Urothelium cell line (cell line): ENCODE measurements at places on chromosomes 2 and 18.

DNA sequence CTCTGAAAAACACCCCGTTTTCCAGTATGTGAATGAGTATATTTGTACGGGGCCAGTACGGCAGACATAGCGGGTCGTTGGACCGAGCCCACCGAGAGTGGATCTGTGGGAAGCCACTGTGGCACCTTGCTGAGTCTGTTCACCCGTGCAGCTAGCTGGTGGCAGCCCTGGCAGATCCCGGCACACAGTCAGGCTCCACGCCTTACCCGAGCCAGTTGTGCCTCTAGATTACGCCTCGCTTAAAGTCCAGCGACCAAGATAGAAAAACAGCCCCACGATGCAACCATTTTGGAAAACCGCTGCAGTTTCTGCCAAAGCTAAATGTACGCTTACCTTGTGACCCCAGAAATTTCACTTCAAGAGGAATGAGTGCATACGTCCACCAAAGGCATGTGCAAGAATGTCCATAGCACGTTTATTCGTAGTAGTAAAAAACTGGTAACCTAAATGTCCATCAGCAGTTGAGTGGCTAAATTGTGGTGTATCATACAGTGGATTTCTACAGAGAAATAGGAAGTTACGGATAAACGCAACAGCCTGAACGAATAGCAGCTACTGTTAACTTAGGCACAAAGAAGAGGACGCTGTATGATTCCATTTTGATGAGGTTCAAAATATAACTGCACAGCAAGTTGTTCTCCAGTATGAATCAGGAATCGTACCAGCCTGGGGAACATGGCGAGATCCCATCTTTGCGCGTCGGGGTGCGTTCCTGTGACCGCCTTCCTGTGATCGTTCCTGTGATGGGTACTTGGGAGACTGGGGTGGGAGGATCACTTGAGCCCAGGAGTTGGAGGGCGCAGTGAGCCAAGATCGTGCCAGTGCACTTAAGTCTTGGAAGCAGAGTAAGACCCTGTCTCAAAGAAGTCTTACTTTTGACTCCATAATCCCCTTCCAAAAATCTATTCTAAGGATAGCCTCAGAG, 688 bp upstream of the WDR33 start:
- no peak for DNase-seq

GRCh38 chr2:121640380-121641316, 8.6 kb downstream of the CLASP1 start:
- no peak for DNase-seq

- no peak for DNase-seq
These were observed 17.2 kb downstream of the MAL start for GRCh38 chr2:95042472-95043271.

- no peak for DNase-seq
These were observed 490.9 kb downstream of the TMEM182 start for GRCh38 chr2:103252781-103253180.

- no peak for DNase-seq
These were observed 186.1 kb upstream of the RBMS1 start for GRCh38 chr2:160679686-160680085.

GRCh38 chr2:40315683-40316082, 136.2 kb downstream of the SLC8A1 start:
- no peak for DNase-seq

DNA sequence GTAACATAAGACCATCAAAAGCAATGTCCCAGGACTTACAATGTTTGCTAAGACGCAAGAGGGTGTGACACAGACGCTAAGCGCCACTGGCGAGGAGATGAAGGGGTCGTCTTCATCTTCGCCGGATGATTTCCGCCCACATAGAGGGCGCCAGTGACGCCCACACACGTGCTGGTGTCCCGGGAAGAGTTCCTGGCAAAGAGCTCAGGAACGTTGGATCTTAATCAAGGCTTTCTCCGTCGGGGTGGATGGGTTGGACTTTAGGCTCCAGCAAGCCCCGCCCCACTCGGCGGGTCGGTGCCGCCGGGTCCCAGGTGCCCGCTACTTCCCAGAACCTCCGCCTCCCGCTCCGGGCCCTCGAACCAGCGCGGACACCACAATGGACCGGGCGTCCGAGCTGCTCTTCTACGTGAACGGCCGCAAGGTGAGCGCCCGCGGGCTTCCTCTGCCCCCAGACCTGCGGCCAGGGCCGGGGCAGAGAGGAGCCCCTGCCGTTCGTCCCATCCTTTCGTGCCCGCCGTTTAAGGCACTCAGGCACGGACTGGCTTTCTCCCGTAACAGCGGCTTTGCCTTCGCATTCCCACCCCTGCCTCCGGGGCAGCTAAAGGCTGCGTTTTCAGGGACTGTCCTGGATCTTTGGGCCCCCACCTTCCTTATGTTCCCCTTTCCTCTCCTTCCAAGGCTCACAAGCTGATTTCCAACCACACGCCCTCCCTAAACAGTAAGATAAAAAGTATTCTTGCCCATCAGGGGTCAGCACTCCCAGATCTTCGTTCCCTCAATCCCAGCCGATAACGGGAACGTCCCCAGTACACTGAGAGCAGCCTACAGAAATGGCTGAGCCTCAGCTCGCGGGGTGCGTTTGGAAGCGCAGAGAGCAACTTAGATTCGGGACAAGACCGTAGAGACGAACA, at the start of gene AOX1:
AOX1 (plus strand) TSS at position 285 of the 914 bp plus-strand sequence; CDS start at position 380, 95 bp downstream.
- no peak for DNase-seq

DNA sequence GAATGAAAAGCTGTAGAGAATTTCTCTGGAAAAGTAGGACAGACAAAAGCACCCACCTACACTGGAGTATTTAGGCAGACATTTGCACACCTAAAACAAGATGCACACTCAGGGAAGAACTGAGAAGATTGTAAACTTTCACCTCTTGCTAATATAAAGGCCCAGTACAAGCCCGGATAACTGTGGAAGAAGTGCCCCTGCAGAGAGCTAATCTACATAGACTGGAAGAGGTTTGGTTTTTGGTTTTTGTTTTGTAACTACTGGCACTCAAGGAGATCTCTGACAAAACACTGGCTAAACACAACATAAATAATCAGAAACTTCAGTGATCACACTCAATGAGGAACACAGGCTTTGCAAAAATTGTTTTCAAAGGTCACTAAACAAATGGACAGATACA, 782.2 kb upstream of the SLC8A1 start:
- no peak for DNase-seq

DNA sequence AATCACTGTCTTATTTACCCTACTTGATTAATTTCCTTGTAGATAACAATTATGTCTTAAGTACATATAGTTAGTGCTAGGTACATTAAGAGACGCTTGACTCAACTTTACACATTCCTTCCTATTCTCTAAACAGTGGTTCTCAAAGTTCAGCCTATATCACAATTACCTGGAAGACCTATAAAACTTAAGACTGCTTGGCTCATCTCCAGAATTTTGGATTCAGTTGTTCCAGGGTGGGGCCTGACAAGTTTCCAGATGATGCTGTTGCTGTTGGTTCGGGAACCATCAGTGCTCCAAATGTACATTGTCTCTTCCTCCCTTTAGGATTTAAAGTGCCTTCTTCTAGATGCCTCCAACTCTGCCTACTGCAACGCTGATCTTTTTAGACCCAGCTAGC, 4.0 kb downstream of the PPP3R1 start:
- DNase-seq, result no peak

DNA sequence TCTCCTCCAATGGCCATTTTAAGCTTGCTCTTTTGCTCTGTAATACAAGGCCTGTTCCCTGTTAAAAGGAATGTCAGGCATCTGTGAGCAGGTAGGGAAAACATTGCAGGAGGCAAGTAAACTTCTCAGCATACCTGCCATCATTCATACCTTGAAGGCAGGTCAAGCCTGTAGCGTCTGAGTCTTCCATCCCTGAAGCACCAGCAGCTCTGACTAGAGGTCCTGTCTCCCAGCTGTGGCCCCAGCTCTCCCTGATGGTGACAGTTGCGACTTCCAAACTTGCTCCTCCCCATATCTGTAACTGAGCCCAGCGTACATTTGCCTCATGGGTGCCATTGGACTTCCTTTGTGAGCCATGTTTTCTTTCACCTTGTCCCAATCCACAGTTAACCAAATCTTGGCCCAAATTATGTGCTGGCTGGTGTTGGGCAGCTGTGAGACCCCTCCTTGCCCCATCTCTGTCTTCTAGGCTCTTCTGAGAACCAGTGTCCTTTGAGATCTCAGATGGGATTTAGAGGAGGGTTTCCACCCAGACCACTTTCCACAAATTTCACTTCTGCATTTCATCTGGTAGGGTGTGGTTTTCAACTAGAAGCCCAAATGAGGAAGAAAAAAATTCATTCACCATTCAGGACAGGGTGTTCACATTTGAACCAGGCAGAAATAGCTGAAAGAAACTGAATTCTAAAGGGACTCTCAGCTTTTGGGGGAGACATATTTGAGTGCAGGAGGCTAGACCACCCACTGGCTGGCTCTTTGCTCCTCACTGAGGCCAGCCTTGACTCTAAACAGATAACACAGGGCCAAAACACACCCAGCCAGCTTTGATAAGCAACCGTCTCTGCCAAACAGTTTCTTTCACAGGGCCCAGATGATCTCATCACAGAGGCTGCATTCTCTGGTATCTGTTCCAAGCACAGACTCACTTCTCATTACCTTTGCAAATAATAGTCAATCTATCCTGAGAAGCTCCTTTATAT, 66.4 kb upstream of the MSH2 start:
- DNase-seq, result no peak

DNA sequence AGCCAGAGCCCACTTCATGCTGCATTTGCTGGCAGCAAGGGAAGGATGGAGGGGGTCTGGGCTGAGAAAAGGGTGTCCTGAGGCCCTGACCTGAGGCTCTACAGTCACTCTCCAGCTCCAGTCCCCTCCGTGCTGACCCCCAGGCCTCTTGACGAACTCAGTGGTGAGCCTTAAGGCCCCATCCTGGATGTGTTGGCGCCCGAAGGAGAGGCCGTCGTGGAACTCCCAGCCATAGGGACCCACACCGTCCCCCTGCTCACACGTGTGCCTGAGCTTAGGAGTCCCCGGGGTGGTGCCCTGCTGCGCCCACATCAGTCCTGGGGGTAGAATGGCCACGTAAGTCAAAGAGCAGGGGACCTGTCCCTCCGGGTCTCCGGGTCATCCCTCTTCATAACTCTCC, 776 bp downstream of the MOGS start:
- DNase-seq, result no peak

DNA sequence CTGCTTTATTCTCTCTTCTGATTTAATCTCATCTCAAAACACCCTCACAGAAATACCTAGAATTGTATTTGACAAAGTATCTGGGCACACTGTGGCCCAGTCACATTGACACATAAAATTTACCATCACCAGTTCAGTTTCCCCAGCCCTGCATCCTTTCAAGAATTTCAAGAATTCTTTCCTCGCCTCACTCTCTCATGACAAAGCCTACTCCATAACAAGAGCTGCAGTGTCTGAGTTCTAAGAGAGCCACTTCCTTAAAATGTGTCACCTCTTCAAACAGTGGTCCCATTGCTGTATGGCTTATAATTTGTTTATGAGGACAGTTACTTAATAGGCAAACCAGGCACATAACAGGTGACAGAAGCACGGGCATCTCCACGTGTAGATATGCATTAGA, 90.9 kb upstream of the STK39 start:
- DNase-seq, result no peak

DNA sequence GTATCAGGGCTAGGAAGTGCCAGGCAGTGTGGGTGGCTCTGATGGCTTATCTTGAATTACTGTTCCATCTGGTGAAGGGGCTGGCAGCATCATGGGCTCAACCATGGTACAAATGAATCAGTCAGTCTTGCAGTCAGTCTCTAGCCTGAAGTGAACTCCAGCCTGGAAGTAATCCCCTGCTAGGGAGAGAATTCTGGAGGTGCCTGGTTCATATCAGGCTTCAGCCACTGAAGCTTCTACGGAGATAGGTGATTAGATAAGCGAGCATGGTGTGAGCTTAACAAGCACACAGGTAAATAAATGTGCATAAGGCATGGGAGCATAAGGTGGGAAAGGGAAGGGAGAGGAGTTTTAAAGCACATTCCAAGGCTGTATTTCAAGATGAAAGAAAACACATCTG, 541.7 kb downstream of the MBD2 start:
- DNase-seq, result no peak

- no peak for DNase-seq
These were observed 51.9 kb downstream of the APLF start for GRCh38 chr2:68519236-68519635.

DNA sequence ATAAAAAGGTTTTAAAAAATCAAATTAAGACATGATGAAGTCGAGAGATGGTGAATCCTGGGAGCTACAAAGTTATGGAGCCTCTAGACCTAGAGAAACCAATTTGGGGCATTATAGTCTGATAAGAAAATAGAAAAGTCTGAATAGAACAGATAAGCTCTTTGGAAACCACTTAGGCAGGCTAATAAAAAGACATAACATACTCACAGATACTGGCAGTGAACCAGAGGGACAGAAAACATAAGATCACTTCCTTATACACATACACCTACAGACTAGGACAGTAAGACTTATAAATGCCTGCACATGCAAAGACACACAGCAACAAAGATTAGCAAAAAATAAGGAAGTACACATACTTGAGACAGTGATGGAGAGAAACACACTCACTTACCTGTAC, 20.0 kb downstream of the SMC6 start:
- DNase-seq, result no peak

GRCh38 chr2:64250751-64251423, 106.7 kb upstream of the PELI1 start:
- DNase-seq, result no peak

DNA sequence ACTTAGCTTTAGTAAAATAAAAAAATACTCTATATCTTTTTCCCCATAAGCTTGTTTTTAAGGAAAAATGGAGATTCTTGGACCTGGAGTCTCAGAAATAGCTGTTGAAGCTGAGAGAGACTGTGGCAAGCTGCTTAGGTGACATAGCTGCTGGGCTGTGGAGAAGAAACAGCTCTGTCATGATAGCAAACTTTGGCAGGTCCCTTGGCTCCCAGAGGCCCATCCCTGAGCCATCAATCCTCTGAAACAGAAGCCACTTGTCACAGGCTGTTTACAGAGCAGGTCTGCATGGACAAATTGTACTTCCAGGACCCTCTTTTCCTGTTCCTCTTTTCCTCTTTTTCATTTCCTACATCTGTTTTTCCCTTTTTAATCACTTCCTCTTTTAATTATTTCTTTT, 1370.1 kb upstream of the CRIM1 start:
- DNase-seq, result no peak

DNA sequence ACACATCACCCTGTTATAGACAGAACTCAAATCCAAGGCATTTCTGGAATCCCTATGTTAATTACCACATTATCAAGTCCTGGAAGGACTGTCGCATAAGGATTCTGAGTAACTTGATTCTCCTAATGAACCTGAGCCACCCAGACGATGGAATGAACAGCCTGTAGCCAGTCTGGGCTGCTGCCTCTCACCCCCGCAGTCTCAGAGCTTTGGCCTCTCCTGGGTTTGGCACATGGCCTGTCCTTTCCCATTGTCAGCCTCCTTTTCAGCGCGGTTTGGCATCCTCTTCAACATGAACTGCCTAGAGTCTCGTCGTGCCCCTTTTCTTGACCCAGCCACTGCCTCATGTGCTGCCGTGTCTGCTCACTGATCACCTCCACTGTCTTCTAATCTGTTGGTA, 147.6 kb downstream of the SLC8A1 start:
- DNase-seq, result peak; percentile 13
